HepG2 (cell line): ENCODE measurements at places on chromosomes 13 and 19.
A peak's percentile ranks its signal among the peaks of the same experiment; 100 is the strongest.

- DNase-seq: no peak
These were observed at the start of gene ZNF578 for GRCh38 chr19:52453324-52454094. Gene ZNF578 (plus strand): TSS chr19:52453553. CDS start chr19:52501846, 48,293 bp downstream.

- DNase-seq: no peak
These were observed 904.3 kb downstream of the DIAPH3 start for GRCh38 chr13:59259165-59260000.

GRCh38 chr19:55651236-55651635 is 3.2 kb downstream of the CCDC106 start:
- DNase-seq: no peak

DNA sequence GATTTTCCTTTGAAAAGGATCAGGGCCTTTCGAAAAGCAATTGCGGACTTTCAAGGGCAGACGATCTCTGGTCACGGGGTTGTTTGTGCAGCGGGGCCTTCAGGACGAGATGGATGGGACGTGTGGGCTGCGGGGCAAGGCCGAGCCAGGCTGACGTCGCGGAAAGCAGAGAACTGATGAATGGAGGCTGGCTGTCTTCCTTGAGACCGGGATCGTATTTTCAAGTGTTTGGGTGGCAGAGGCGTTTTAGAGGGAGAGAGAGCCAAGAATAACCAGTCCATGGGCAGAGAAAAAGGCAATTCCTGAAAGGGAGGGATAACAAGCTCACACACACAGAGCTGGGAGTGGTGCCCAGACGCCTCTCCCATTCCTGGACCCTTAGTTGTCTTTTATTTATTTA is 138.9 kb upstream of the USP29 start:
- no peak for DNase-seq

- DNase-seq: no peak
These were observed 351.4 kb downstream of the KCNRG start for GRCh38 chr13:50366488-50367174.

- DNase-seq: no peak
These were observed 376.1 kb downstream of the DLEU7 start for GRCh38 chr13:50467156-50468110.

DNA sequence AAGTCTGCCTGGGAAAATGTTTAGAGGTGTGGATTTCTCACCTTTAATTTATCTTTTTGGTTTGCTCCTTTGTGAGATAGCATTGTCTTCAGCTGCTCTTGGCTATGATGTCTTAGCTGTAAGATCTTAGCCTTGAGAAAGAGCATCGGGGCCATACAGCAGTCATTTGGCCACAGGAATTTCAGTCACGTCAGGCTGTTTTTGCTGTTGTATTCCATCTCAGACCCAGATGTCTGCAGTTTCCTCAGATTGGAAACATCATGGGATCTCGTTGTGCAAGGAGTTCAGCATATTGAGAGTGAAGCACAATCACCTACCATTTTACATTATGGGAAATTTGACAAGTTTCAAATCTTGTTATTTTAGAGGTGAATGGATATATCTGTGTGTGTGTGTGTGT is 89.3 kb upstream of the C1QTNF9B start:
- DNase-seq: no peak

- no peak for DNase-seq
These were observed 127.1 kb upstream of the SPACA7 start for GRCh38 chr13:112248862-112249592.

GRCh38 chr13:78601124-78601873 is 2.1 kb downstream of the POU4F1 start:
- no peak for DNase-seq

DNA sequence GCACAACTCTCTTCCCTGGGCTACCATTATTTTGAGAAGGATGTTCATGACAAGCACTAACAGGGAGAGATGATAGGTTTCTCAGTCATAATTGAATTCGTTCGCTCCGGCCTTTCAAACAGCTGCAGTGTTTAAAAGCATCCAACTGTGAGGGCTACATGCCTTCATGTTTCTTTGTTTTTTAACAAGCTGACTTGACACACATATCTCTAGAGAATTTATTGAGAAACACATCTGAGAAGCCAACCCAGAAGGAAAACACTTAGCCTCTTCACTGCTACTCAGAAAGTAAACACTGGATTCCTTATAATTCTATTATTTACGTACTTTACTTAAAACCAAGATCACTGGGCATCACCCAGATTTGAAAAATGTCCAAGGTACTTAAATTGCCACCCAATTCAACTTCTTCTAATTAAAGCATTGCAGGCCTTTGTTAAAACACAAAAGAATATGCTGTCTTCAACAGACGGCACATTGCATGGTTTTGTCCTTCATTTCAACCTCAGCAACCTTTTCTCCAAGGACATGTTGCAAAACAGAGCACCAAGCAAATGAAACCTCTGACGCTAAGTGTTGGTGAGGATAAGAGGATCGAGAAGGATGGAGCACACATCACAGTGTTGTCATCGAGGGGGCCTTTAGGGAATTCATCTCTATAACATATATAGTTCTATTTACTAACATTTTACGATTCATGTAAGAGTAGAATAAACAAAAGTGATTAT is 75.8 kb downstream of the TBC1D4 start:
- DNase-seq: no peak

- DNase-seq: no peak
These were observed at the start of gene CCDC70 for GRCh38 chr13:51861723-51862300. Gene CCDC70 (plus strand): TSS chr13:51861969. CDS start chr13:51865412, 3,443 bp downstream.

DNA sequence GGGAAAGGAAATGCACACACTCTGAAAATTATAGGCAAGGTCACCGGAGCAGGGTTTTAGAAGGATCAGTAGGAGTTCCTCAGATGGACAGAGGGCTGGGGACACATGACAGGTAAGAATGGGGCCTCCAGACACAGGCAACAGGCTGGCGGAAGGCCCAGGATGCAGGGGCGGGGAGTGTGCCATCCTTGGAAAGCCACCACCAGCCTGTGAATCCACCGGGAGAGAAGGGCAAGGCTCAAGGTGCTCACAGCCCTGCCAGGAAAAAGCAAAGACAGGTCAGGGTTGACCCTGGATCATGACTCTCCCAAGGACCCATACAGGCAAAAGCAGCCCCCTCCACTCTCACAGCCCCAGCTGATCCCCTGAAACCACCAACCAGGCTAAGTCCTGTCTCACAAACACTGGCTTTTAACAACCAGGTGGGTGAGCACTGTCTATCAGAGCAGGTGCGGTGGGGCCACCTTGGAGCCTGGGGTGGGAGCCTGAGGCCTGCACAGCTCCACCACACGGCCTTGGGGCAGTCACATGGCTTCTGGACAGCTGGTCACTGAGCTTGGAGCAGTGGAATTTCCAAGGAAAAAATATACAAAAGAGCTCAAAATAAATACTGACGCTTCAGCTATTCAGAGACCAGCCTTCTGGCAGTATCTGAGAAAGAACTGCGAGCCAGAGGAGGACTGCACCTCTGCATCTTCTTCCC is 35.2 kb upstream of the ISYNA1 start:
- no peak for DNase-seq

GRCh38 chr13:75359266-75359665 is 122.7 kb downstream of the TBC1D4 start:
- DNase-seq: no peak

GRCh38 chr19:46648060-46648960 is 12.3 kb upstream of the GNG8 start:
- no peak for DNase-seq

DNA sequence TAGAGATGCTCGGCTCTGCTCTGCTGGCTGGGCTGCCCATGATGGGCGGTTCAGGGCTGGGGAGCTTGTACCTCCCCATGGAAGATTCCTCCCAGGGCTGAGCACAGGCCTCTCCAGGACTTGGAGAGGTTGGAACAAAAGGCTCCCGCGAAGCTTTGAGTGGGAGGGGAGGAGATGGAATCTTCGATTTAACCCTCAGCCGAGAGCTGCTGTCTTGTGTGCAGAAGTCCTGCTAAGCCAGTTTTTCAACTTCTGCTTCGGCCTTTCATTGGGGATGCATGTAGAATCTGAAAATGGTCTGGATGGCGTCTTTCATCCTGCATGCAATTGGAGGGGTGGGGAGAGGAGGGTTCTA is 163.3 kb downstream of the KDM4B start:
- no peak for DNase-seq

DNA sequence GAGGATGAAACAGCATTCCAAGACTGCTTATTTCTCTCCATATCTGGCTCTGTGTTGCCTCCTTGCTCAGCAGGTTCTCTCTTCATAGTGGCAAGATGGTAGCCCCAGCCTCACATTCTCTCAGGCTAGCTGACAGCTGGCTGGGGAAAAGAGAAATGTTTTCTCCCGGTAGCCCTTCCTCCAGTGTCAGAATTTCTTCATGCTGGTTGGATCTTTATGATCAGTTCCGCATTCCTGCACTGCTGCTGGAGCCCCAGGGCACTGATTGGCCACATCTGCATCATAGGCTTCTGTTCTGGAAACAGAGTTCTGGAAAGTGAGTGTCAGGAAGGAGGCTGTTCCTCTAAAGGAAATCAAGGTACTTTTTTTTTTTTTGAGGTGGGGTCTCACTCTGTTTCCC is 24.6 kb downstream of the POP4 start:
- no peak for DNase-seq

DNA sequence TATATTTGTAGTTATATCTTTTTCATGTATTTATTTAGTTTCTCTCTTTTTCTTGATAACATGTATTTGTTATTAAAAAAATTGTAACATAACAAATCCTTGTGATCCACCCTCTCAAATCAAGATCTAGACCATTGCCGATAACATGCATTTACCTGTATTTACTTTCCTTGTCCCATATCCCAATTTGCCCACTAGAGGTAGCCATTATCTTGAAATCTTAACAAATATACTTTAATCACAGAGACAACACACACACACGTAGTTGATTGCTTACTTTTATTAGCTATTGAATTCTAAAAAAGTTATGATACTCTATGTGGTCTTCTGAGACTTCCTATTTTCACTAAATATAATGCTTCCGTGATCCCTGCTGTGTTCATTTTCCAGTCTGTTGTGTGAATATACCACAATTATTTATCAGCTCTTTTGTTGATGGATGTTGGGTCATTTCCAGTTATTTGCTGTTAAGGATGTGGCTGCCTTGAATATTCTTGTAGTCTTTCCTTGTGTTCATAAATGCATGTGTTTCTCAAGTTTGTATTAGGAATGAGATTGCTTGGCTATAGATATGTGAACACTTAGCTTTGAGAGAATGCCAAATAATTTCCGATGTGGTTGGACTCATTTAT is 31.3 kb upstream of the ZMYM2 start:
- peak; percentile 21 for DNase-seq

- peak; percentile 90 for DNase-seq
These were observed 190.1 kb downstream of the FOXO1 start for GRCh38 chr13:40476175-40476958.

DNA sequence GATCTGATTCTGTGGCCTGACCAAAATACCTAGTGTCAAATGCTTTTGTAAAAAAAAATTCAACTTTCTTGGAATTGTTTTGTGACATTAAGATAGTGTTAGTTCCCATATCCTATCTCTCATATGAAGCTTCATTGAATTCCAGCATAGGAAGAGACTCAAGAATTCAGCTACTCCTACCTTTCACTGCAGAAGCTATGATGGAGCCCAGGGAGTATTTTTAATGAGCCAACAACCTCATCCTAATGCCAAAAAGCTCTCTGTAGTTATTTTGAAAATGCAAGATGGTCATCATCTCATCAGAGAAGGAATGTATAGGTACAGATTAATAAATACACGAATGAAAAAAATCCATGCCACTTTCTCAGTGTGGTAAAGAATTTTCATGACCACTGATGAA is 431.2 kb upstream of the SGCG start:
- no peak for DNase-seq
